ENCODE measurements at places on chromosomes 12 and 14.

GRCh38 chr12:69922999-69923398 is 98.0 kb downstream of the MYRFL start:
- DNase-seq, result no peak

DNA sequence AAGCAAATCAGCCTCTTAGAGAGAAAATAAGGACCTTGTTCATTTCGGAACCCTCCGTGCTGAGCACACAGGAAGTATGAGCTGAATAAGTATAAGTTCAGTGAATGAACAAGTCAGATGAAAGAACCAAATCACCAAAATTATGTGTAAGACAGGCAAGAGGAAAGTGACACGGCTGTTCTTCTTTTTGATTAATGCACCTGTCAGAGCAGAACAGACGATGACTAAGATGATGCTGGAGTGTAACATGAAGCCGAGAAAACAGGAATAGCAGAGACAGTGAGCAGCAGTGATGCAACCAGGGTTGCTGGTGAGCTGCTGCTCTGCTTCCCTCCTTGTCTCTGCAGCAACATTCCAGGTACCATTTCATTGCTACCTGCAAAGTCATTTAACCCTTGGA is 861.1 kb downstream of the GALC start:
- no peak for DNase-seq

GRCh38 chr12:52321418-52321817 is 220 bp upstream of the KRT83 start:
- DNase-seq, result no peak

DNA sequence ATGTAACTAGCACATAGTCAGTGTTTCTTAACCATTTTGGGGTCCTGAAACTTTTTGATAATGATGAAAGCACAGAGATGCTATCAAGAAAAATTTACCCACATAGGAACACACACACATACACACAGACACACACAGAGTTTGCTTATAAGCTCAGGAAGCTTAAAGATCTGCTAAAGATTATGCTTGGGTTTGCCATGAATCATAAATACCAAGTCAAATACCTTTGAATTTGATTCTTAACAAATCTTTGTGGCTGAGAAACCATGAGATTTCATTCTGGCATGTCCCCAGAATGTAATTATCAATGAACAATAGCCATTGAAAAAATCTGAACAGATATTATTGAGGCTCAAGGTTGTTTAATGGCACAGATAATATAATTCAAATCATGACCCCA is 89.2 kb downstream of the NTS start:
- no peak for DNase-seq

GRCh38 chr14:21308132-21308478 is 28.2 kb downstream of the RPGRIP1 start:
- no peak for DNase-seq

DNA sequence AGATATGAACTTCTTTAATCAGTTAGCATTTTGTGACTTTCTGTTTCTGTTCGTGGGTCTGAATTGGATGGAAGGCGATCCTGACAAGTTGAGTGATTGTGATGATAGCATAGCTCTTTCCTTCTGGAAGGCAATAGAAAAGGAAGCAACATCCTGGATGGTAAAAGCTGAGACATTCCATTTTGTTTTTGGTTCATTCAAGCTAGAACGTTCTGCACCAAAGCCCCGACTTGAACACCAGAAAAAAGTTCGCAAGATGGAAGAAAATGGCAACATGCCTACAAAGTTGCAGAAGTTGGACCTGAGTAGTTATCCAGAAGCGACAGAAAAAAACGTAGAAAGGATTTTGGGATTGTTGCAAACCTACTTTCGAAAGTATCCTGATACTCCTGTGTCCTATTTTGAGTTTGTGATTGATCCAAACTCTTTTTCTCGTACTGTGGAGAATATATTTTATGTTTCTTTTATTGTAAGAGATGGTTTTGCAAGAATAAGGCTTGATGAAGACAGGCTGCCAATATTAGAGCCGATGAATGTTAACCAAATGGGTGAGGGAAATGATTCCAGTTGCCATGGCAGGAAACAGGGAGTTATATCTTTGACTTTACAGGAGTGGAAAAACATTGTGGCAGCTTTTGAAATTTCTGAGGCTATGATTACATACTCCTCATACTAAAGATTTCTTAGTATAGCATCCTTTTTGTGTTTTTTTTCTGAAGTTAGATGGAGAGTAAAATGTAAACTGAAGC is 896 bp downstream of the EID3 start:
- no peak for DNase-seq

DNA sequence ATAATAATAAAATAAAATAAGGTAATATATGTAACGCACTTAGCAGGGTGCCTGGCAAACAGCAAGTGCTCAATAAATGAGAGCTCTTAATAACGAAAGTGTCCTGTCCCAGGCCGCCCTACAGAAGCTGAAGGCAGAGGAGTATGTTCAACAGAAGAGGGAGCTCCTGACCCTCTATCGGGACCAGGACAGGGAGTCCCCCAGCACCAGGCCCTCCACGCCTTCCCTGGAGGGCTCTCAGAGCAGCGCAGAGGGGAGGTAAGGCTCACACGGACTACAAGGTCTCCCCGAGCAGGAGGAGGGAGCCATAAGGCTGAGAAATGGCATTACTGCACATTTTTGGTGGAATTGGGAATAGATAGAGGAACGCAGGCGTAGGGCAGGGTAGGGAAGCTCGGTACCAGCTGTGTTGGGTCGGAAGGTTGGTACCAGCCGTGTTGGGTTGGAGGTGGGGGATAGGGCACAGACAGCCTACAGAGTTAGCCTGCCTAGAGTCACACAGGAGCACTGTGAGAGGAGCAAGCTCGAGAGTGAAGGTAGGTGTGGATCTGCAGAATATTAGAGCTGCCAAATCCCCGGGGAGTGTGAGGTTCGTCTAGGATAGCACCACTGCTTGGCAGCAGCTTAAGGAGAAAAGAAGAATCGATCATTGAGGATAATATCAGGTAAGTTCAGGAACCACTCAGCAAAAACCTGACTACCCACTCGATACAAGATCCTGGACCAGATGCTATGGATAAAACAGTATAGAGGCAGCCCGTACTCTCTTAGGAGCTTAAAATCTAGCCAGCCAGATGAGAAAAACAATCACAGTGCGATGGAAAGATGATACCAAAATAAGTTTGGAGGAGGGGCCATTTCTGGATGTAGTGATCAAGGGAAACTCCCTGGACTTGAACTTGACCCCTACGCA is 15.3 kb downstream of the TNFRSF1A start:
- no peak for DNase-seq

- no peak for DNase-seq
Observed at GRCh38 chr14:38042322-38042721, 165.4 kb upstream of the SSTR1 start.

- no peak for DNase-seq
Observed at GRCh38 chr12:5872745-5873144, 72.3 kb downstream of the ANO2 start.

DNA sequence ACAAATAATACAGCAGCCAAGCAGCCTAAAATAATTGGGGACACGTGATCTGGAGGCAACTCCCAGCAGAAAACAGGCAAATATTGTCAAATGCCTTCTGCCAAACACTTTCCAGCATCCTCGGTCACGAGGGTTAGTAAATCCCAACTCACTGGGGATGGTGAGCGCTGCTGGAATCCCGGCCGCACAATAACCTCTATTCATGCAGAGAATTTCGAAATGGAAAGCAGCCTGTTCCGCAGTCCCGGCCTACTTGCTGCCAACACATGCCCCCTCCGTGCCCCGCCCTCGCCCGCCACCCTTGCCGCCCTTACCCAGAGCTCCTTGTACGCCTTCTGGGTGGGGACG is 62.2 kb downstream of the RFX4 start:
- no peak for DNase-seq

- no peak for DNase-seq
Observed at GRCh38 chr12:55862286-55862685, 19.6 kb upstream of the MMP19 start.

- no peak for DNase-seq
Observed at GRCh38 chr14:64671591-64671990, 32.6 kb upstream of the PLEKHG3 start.

DNA sequence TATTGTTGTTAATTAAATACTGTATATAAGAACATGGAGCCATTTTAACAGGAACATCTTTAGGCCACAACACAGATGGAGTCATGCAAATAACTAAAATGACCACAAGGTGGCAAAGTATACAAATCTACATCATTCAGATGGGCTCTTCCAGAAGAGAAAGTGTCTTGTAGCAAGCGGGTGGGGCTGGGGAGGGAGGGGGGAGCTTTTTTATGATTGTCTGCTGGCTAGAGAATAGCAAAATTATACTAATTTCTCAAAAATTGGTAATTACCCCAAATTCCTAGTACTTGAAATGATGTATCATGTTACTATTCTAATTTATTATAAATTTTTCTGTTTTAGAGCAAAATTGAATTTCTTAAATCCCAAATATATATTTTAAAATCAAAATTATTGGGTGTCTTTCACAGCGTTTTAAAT is 378.7 kb downstream of the PRKD1 start:
- no peak for DNase-seq

DNA sequence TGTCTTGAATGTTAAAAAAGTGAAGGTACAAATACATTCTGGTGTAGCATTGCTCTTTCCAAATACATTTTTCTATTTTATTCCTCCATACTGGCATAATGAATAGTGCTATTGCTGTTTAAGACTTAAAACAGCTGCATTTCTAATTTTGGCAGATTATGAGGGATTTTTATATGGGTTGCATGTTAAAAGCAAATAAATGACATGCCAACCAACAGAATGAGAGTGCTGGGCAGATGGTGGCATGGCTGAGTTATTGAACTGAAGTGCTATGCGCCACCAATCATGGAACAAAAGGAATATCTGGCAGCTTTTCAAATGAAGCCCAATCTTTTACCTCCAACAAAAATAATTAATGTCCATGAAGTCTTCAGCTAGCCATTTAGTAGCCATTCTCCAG is 215.0 kb downstream of the PRKD1 start:
- no peak for DNase-seq

GRCh38 chr12:88299567-88300101 is 157.5 kb downstream of the TMTC3 start:
- no peak for DNase-seq
